ENCODE measurements at places on chromosomes 3 and 15.

GRCh38 chr3:11154953-11155325 lies 646 bp downstream of the HRH1 start:
- DNase-seq, result peak; percentile 36

DNA sequence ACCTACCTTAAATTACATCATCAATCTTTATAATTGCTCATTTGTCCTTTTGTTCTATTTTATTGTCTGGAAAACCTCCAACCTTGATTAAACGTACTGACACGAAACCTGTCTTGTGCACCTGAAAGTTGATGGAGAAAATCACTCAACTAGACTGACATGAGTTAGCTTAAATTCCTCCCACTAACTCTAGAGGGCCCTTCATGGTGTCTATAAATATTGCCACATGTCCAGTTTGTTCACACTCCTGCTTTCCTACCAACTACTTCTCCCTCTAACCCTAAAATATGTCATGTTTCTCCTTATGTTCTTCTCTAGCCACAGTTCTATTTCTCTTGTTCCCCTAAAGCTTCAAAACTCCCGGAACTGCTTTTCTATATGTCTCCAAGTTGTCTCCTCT lies 59.8 kb upstream of the SGO1 start:
- DNase-seq, result no peak

GRCh38 chr3:175421902-175422301 lies 562.8 kb downstream of the NAALADL2 start:
- no peak for DNase-seq

DNA sequence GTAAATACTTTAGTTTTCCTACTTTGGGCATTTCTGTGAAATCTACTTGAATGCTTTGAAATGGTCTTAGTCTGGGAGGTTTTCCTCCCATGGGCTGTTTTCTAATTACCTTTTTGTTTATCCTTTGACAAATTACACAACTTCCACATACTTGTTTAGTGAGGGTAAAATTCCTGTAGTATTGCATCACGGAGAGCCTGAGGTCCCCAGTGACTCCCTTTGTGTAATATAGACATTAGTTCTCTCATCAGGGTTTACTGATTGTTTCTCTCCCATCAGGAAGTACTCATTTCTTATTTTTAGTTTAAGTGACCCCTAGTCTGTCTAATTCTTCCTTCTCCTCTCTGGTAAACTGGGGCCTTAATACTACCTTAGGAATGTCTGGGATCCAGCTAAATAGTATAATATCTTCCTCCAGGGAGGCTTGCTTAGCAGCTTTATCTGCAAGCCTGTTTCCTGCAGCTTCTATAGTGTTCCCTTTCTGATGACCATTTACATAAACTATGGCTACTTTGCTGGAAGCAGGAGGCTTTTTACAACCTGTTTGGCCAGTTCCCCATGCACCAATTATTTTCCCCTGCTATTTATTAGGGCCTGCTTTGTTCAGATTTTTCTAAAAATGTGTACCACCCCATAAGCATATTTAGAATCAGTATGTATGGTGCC lies 87.2 kb upstream of the XCR1 start:
- DNase-seq, result peak; percentile 76

DNA sequence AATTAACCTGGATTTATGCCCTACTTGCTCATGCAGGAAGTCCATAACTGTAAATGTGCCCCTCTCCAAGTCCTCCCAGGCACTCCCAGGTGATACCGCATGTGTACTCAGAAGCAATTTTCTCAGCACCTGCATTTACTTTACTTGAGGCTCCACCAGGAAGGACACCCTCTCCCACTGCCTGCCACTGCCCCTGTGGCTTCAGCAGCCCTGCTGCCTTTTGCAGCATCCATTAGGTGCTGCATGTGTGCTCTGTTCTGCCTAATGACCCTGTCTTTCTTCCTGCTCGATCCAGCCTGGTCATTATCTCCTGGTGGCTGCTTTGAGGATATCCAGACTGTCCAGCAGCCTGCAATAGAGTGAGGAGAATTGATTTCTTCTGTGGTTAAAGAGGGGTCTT lies 107.6 kb upstream of the SEMA6D start:
- no peak for DNase-seq

DNA sequence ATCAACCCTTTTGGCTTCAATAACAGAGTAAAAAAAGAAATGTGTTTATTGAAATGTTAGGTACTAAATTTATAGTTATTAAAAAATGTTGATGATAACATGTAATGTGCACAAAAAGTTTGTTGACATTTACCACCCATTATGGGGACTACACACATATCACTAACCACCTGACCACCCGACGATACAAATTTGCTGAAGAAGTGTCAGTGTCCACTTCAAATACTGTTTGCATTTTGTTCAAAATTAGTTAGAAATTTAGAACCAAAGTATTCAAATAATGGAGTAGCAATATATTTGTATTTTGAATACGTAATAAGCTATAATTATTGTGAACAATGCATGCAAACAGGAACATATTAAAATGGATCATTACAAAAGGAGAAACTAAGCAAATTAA lies 54.4 kb downstream of the KCNH8 start:
- DNase-seq, result no peak

DNA sequence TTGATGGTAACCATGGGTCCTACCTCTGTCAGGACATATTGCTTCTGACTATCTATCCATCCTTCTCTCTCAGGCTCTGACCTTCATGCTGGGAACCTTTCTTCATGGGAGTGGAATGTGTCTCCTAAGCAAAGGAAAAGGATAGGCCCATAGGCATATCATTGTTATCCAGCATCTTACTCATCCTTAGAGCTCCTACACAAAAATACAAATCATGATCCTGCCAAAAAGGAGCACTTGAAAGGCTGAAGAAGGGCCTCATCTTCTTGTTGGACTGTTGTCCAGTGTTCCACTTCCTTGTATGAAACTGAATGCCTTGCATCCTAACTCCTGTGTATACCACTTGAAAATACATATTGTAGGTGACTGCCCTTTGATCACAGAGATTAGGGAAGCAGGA lies 96.1 kb upstream of the SOX2 start:
- DNase-seq, result no peak

GRCh38 chr15:48603123-48603500 lies 42.4 kb downstream of the FBN1 start:
- DNase-seq, result no peak

DNA sequence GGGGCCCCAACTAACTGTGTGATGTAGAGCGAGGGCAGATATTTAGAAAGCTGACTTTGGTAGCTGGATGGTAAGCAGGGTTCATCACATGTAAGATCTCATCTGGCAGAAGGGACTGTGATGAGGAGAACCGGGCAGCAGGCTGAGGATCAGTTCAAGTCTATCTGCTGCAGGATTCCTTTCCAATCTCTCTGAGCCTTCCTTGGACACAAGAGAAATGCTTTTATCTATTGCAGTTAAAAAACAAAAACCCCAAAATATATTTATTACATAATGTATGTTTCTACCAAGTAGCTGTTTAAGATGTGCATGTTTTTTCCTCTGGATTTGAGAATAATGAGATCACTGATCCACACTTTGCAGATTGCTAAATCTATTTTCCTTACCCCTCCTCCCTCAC lies 411.5 kb downstream of the RAP2B start:
- no peak for DNase-seq

DNA sequence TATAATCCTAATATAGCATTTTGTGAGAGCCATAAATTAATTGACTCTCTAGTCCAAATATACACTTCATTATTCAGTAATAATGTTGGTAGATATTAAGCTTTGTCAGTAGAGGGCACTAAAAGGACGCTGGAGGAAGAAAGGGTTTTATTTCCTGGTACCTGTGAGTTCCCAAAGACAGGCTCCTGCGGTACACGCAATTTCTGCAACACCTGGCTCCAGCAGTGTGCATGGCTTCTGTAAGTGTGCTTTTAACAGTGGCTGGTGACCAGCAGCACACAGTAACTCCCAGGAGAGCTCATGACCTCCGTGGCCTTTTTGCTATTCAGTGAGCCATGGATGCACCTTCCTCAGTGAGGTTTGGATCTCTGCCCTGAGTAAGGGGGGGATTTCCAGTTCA lies 338.3 kb upstream of the ZNF385D start:
- peak; percentile 32 for DNase-seq

GRCh38 chr3:167626490-167626889 lies 27.3 kb downstream of the WDR49 start:
- DNase-seq, result no peak

DNA sequence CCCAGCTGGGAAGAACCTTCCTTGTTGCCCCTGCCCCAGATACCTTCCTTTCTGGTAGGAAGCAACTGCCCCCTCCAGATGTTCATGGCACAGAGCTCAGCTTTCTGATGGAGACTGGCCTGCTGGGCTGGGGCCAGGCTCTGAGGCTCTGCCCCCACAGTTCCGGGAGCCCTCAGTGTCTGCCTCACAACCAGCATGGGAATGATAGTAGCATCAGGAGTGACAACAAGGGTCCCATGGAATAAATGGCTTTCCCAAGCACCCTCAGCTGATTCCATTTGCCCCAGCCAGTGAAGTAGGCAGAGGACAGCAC lies 65.6 kb upstream of the IQSEC1 start:
- DNase-seq, result no peak

DNA sequence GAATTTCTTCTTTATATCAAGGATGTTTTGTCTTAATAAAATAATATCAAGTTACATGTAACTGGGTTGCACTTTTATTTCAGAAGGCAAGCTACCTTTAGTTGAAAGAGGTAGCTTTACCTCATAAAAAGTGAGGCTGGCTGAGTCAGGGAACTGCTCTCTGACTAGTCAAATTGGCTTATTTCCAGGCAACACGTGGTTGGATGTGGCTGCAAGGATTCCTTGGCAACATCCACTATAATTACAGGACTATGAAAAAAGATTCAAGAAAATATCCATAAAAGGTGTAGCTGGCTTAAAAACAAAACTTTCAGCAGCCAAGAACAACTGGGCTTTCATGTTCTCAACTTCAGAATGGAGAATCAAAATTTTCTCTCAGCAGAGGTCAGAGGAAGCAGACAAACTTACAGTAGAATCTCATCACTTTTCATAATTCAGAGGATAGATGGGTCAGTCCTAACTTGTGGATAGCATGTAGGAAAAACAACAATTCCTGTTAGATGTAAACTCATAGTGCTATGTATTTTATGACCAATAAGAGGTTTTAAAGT lies 779.1 kb downstream of the MECOM start:
- DNase-seq, result peak; percentile 91

DNA sequence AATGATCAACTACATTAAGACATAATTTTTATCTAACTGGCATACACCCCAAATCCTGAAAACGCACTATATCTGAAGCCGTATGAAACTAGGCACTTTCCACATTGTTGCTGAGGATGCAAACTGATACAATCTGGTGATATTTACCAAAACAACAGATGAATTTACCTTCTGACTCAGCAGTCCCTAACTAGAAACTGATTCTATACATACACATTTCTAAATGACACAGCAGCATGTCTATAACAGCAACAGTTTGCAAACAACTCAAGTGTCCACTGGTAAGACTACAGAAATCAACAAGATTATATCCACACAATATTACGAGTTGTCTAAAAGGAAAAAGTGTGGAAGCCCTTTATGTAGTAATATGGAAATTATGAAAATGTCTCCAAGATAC lies 22.9 kb downstream of the SECISBP2L start:
- no peak for DNase-seq

- no peak for DNase-seq
Observed at GRCh38 chr3:161107311-161107710, 2.2 kb upstream of the B3GALNT1 start.

DNA sequence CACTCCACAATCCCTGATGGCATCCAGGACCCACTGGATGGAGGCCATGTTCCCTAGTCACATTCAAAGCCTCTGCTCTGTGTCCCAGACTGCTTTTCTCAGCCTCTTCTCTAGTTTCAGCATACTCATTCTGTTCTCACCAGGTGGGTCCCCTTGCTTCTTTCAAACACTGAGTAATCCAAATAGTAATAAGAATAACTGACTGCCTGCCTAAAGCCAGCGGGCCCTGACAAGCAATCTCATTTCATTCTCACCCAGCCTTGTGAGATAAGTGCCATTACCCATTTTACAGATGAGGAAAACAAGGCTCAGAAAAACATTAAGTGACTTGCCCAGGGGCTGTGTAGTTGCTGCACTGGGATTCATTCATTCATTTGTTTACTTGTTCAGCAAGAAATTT lies 25.4 kb downstream of the MAPKAPK3 start:
- no peak for DNase-seq

GRCh38 chr3:23671851-23672589 lies 133.7 kb upstream of the UBE2E1 start:
- no peak for DNase-seq

- no peak for DNase-seq
Observed at GRCh38 chr3:3783696-3784095, 15.5 kb upstream of the LRRN1 start.

DNA sequence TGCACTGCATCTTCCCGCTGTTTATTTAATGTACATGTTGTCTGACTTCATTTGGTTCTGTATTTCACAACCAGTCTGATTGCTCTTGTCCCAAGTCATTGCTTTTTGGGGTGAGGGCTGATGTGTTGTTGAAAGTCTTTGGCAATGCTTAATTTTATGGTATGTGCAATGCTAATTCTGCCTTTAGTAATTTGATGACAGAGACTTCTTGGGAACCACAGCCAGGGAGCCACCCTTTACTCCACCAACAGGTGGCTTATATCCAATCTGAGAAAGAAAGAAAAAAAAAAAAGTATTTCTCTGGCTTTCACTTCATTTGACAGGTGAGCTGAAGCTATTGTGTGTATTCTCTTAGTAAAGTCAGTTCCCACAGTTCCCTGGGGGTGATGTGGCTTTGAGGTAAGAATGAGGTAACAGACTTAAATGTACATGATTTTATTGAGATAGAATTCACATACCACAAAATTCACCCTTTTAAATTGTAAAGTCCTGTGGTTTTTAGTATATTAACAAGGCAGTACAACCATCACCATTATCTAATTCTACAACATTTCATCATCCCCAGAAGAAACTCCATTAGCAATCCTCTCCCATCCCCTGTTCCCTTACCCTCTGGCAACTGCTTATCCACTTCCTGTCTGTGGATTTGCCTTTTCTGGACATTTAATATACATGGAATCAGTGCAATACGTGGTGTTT lies 97.3 kb downstream of the SLCO3A1 start:
- DNase-seq, result peak; percentile 88

DNA sequence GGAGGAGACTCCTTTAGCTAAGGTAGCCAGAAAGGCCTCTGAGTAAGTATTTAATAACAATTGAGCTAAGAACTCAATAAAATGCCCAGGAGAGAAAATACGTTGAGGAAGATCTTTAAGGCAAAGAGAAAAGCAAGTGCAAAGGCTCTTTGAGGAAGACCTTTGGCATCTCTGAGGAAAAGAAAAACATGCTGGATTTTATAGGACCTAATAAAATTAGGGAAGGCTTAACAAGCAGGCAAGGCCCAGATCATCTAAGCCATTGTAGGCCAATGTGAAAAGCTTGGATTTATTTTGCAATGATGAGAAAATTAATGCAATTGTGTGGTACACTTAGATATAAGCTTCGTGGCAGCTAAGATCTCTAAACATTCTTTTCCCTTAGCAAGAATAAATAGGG lies 75.7 kb downstream of the P3H2 start:
- no peak for DNase-seq
